ENCODE measurements at places on chromosomes 1 and 21.

DNA sequence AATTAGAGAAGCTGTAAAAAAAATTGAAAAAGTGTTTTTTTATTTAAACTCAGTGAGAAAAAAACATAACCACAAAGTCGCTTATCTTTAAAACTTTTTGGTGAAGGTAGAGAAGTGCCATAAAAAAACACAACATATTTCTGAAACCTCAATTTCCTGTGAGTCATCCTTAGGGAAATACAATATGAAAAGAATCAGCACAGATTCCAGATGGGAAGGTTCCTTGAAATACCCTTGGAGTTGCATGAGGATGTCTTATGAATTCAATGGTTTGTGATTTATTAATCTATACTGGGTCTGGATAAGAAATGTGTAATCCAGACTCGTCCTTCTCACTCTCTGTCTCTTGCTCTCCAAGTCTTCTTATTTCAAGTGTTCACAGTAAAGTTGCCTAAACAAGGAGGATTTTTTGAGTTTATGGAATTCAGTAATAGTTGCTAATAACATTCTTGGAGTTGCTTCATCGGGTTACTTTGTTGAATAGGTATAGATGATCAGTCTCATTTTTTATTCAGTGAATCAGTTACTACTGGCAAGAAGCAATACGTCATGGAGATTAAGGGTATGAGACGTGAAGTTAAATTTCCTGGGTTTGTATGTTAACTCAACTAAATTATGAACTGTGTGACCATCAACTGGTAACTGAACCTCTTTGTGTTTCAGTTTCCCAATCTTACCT lies 191.4 kb downstream of the KCNK2 start:
- DNase-seq: no peak

DNA sequence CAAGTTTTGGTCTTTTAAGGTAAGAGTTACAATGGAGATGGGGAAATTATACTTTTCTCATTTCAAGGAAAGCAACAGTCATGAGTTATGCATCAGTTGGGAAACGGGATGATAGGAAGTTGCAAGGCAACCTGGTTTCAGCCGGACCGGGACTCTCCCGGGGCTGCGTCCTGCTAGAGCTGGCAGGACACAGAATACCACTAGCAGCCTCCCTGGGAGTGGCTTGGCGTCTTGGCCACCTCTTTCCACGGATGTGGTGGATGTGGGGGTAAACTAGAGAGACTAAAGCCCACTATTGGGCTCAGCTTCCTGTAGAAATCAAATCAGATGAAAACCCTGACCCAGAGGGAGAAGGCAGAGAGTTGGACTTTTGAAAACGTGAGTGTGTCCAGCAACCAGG lies 71.9 kb downstream of the ADARB1 start:
- no peak for DNase-seq

DNA sequence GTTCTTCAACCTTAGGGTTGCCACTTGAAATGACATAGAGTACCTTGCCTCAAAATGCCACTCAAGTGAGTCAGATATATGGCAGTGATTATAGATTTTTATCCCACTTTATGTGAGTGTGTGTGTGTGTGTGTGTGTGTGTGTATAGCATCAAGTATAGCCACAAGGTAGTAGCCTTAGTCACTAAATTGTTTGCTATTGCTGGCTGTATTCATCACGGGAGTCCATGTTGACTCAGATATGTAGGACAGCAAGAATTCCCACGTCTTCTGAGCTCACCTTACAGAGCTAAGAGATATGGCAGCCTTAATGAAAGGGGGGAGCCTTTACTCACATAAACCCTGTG lies 9.3 kb downstream of the ETS2 start:
- DNase-seq: no peak

DNA sequence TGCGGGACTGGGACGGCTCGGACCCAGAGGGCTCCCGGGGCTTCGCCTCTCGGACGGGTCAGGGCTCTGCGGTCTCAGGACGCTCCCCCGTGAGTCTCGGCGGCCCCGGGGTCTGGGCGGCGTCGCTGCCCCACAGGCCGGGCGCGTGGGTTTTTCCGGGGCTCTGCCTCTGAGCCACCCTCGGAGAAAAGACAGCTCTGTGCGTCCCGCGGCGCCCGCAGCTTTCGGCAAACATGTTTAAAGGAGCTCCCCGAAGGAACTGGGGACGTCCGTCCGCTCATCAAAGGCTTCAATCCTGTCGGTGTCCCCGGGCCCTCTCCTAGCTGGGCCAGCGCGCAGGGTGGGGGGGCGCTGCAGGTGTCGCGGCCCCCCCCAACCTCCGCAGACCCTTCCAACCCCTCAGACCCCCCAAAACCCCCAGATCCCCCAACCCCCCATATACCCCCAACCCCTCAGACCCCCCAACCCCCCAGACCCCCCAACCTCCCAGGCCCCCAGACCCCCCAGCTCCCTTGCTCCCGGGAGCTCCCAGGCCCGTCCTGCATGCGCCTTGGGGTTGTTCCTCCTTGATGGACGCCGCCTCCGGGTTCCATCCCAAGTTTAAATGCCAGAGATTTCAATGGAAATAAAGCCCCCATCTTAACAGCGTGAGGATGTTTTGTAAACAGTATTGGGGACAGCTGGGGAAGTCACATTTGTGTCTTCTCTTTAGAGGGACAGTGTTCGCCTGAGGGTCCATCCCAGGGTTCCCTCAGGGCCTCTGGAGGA lies 996 bp upstream of the C1orf159 start:
- DNase-seq: no peak

- no peak for DNase-seq
Observed at GRCh38 chr1:155051777-155052398, 772 bp downstream of the ADAM15 start.

- DNase-seq: no peak
Observed at GRCh38 chr1:230906226-230906625, 37.9 kb upstream of the C1orf198 start.

- DNase-seq: no peak
Observed at GRCh38 chr1:103108376-103109150, at the start of gene COL11A1. Gene COL11A1 (minus strand): TSS chr1:103108522. CDS start chr1:103108178, 344 bp downstream.

GRCh38 chr1:118334506-118334905 lies 149.5 kb upstream of the SPAG17 start:
- DNase-seq: no peak

DNA sequence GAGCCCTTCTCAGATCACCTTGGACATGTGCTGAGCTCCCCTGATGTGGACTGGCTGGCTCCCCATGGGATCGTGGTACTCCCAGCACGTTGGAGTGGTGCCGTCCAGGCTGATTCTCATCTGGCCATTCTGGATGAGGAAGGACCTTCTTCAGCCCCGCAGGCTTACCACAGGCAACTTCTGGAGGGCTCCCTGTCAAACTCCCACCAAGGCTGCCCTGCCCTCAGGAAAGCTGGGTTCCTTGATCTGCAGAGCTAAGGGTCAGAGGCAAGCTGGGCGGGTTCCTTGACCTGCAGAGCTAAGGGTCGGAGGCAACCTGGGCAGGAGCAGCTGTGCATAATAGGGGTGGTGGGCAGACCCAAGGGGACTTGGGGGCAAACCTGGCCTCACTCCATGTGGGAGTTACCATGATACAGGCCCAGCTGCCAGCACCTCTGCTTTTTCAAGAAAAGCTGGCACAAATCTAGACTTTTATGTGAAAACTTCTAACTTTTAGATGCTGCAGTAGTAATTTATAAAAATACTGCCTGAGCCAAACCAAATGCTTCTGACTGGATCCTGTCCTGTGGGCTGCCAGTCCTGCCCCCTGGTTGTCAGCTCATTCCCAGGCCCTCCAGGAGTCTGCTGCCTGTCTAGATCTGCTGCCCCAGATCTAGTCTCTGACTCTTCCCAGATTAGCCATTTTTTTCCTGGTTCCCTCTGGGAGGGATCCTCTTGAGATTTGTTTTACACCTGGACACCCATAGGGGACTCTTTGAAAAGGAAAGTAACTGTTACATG lies 5.6 kb upstream of the THEM5 start:
- no peak for DNase-seq

GRCh38 chr1:162025541-162025940 lies 1.9 kb upstream of the OLFML2B start:
- no peak for DNase-seq

DNA sequence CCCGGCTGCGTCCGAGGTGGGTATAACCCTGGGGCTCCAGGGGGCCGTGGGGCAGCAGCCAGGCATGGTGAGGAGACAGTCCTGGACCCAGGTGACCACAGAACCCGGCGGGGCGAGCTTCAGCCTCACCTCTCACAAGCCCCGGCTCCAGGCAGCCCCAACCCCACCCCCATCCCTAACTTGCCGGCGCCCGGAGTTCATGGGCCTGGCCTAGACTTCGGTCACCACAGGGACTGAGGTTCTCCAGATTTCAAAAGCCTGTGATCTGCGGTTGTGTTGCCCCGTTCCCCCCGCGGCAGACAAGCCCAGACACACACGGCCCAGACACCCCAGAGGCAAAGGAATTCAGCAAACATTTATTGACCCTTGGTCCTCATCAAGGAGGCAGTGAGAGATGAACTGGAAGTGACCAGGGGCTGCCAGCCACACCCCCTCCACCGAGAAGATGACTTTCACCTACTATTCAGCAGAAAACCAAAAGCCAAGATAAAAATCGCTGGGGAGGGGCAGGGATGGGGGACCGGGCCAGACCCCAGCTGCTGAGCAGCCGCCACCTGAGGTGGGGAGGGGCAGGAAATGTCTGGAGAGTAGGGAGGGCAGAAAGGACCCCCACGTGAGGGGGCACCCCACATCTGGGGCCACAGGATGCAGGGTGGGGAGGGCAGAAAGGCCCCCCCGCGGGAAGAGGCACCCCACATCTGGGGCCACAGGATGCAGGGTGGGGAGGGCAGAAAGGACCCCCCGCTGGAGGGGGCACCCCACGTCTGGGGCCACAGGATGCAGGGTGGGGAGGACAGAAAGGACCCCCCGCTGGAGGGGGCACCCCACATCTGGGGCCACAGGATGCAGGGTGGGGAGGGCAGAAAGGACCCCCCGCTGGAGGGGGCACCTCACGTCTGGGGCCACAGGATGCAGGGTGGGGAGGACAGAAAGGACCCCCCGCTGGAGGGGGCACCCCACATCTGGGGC lies 3.9 kb downstream of the HES4 start:
- DNase-seq: no peak

- no peak for DNase-seq
Observed at GRCh38 chr1:205437570-205437969, 15.7 kb upstream of the LEMD1 start.

DNA sequence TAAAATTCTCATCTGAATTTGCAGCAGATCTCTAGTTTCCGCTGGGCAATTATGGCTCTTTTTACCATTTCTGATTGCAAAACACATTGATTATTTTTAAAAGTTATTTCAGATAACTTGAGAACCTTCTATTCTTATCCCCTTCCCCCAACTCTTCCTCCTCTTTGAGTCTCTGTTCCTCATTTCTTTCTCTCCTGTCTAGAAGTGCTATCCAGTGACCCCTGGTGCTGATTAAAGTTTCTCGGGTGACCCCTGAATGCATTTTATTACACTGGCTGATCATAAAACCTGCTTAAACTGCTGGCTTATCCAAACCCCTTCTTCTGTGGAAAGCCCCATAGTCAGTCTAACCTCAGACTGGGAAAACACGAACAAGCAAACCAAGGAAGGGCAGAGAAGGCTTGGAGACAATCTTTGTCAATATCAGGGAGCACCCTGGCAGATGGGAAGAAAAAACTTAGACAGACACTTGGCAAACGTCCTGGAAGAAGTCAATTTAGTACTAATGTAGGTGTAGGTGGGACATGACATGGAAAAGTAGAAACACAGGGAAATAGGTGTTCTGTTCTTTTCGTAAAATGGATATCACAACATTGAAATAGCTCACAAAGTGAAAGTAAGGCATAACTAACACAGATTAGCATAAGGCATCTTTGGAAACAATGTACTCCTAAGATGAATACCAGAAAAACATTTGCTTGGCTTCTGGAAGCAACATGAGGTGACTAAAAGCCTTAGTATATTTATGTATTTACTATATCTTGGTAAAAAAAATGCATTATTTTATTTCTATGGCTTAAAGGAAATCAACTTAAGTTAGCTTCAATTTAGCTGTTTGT lies 61.4 kb downstream of the GORAB start:
- DNase-seq: no peak

DNA sequence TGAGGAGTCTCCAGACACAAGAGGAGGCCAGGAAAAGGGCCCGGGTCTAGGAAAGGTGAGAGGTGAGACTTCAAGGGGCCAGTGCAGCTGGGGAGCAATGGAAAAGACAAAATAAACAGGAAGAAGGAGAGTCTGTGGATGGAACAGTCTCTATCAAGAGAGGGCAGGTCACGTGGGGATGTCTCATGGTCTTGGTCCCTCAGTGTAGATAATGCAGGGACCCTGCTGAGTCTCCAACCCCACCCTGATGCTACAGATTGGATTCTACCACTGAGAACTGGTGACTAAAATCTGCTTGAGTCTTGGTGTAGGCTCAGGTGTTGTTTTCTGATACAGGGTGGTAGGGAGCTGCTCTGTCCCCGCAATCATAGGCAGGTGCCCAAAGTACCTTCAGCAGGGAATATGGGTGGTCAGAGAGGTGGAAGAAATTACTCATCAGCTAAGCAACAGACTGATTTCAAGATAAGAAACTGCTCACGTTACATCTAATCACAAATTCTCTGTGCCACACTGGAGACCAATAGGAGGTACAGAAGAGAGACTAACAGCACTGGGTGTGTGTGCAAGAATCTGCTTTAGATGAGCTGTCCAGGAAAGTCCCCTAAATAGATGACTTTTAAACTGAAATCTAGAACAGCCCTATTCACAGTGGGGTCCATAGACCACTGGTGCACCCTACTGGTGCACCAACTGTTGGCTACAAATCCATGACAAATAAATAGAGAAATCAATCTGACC lies 101.5 kb upstream of the TLR5 start:
- DNase-seq: no peak

- DNase-seq: no peak
Observed at GRCh38 chr1:213281640-213282301, 230.7 kb downstream of the RPS6KC1 start.

DNA sequence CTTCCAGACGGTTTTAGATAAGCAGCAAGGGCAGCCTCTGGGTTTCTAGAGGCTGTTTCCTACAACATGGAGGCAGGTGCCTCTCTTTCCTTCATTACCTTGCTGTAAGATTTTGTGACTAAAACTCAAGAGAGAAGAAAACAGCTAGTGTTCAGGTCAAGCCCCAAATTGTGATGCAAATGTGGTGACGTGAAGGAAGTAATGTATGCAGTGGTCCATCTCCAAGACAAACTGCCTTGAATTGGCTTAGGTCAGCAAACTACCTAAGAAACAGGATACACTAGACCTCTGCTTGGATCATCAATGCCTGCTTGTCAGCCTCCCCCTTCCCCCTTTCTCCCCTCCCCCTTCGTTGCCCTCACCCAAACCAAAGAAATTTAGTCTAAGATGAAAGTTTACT lies 28.9 kb upstream of the RIPK4 start:
- DNase-seq: no peak

DNA sequence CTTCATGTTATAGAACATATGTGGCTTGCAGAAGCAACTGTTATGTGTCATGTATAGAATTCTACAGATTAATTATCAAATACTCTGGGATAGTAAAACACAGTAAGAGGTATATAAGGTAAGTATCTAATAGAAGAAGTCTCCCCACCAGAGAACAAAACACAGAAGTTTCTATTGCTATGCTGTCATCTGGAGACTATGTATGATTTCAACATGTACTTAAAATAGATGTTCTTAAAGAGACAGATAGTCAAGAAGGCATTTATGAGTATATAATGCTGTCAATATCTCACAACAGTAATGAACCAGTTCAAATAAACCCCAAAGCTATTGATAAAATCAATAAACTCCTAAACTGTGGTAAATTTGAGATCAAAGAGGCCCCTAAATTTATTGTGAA lies 8.1 kb upstream of the ADCY10 start:
- DNase-seq: no peak

GRCh38 chr1:1073743-1074587 lies at the start of gene RNF223:
Gene RNF223 (minus strand): TSS chr1:1074306. CDS start chr1:1072566, 1,740 bp downstream.
- no peak for DNase-seq

- DNase-seq: no peak
Observed at GRCh38 chr21:35547946-35548774, 499.1 kb upstream of the RUNX1 start.

- DNase-seq: no peak
Observed at GRCh38 chr1:28900562-28900961, 13.8 kb upstream of the EPB41 start.

All from stimulated activated CD4-positive, alpha-beta T cell treated with anti-CD3 and anti-CD28 coated beads, Interleukin-1b, Interleukin-23, amount 100 ng/mL, for 4 hours (primary cell).